ENCODE measurements at places on chromosomes 7 and 10.

DNA sequence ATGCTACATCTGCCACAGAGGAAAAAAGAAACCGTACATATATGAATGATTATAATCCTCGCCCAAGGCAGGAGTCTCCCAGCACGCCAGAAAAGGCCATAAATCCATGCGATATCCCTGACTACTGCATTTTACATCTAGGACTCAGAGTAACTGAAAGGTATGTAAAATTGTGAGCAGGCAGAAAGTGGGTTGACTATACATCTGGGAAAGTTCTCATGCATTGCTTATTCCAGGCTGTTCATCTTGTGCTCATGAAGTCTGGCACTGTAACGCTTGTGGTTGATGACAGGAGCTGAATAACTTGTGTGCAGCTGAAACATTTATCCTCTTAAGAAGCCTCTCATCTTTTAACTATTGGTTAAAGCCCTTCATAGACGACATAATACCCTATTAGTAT is 193.4 kb upstream of the STEAP4 start:
- no peak for DNase-seq

DNA sequence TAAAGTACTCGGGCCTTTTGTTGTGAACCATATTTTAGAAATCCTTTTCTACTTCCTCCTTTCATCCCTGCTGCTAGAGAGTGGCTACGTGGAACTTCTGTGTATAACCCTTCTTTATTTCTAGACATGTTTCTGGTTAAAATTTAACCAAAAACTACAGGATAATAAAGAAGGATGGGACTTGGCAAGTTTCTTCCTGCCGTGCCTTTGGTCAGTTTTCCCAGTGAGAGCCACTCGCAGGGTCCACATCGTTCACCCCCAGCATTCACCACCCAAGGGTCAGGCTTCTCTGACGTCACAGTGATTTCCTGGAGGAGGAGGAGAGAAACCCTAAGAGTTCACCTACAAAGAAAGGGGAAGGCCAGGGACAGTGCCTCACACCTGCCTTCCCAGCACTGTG is 45.4 kb downstream of the NKX6-2 start:
- DNase-seq: no peak

- DNase-seq: no peak
Measured at GRCh38 chr7:37488163-37488764, 39.6 kb upstream of the ELMO1 start.

DNA sequence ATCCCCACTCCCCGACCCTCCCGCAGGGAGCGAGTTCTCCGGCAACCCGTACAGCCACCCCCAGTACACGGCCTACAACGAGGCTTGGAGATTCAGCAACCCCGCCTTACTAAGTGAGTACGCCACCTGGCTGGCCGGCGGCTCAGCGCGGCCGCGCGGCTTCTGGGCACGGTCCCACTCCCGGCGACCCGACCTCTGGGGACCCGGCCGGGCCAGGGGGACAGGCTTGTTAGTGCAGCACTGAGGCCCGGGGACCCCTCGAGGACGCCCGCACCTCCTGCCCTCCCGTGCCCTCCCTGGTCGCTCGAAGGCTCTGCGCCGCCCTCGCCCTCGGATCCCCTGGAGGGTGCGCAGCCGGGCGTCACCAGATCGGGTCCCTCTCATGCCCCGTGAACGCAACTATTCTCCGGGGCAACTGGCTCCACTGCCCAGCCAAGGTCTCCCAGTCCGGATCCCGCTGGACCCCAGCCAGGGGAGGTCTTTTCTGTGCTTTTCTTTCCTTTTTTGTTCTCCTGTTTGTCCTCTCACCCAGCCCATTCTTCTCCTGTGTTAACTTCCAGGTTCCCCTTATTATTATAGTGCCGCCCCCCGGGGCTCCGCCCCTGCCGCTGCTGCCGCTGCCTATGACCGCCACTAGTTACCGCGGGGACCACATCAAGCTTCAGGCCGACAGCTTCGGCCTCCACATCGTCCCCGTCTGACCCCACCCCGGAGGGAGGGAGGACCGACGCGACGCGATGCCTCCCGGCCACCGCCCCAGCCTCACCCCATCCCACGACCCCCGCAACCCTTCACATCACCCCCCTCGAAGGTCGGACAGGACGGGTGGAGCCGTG is 81.8 kb downstream of the PAX2 start:
- DNase-seq: no peak

- DNase-seq: no peak
Measured at GRCh38 chr7:101624246-101625001, 4.7 kb downstream of the MYL10 start.

Measured in NCI-H187 treated with DMSO at 0.1 percent for 48 hours (cell line).